ENCODE measurements at places on chromosomes 2 and 18.

DNA sequence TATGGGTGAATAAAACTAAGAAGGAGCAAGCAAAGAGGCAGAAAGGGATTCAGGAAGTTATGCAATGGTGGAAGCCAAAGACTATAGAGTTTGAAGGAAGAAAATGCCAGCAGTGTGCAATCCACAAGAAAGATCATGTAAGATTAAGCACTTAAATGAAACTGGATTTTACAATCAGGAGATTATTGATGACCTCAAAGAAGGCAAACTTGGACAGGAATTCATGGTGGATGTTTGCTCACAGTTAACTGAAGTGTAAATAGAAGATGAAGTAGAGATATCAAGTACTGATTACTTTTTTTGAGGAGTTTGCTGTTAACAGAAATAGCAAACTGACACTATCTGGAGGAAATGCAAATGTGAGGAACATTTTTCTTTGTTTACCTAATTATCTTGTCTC is 308.9 kb downstream of the RND3 start:
- no peak for DNase-seq

GRCh38 chr2:198975779-198976178 is 482.0 kb downstream of the SATB2 start:
- no peak for DNase-seq

- DNase-seq, result no peak
These were observed 55.0 kb downstream of the PMAIP1 start for GRCh38 chr18:59954755-59955156.

DNA sequence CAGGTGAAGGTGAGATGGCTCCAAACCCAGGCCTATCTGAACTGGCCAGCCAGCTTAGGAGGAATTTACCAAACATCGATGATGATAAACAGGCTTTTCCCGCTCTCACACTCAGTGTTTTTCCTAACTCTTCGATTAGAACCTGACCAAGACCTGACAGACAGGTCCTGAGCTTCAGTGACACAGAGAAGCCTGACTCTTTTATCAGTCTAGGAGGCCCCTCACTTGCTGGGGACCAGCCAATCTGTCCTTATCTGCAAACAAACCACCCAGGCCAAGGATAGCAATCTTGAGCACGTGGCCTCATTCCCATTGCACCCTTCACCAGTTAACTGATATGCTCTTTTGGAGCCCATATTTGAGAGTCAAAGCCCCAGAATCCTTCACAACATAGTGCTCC is 1.9 kb upstream of the ITSN2 start:
- DNase-seq, result no peak

- DNase-seq, result no peak
These were observed 17.3 kb upstream of the SCN9A start for GRCh38 chr2:166393008-166393407.

- DNase-seq, result no peak
These were observed 67.2 kb downstream of the CUL3 start for GRCh38 chr2:224517963-224518362.

DNA sequence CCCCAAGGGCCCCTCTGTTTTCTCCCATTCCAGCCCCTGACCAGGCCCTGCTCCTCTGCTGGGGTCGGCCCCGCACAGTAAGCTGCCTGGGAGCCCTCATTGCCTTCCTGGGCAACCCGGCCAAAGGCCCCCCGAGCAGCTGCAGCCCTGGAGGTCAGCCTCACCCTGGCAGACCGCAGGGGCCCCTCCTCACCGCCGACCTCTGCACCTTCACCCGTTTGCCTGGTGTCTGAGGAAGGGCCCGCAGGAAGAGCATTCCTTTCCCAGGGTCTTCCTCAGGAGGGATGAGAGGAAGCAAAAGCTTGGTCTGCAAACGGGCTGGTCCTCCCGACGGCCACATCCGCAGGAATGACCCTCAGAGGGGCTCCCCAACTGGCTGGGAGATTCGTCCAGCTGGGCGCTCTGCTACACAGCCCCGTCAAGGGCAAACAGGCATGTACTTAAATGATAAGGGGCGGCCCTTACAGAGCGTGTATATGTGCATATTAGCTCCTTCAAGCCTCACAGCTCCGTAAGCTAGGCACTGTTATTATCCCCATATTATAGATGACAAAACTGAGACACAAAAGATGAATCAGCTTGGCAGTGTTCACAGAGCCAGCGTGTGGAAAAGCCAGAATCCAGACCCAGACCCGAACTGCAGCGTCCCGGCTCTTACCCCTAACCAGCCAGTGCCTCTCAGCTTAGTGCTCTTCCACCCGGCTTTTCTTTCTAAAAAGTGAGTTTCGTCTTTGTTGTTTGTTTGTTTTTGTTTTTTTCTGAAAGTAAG is 52.8 kb downstream of the SLC4A1AP start:
- no peak for DNase-seq

- no peak for DNase-seq
These were observed 55.6 kb upstream of the FZD5 start for GRCh38 chr2:207825045-207825954.

DNA sequence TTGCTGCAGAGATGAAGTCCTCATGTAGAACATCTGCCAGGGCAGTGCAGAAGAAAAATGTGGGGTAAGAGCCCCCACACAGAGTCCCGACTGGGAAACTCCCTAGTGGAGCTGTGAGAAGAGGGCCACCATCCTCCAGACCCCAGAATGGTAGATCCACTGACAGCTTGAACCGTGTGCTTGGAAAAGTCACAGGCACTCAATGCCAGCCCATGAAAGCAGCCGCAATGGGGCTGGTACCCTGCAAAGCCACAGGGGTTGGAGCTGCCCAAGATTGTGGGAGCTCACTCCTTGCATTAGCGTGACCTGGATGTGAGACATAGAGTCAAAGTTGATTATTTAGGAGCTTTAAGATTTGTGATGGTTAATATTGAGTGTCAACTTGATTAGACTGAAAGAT is 197.8 kb downstream of the CCDC102B start:
- no peak for DNase-seq

- DNase-seq, result no peak
These were observed 117.1 kb upstream of the SP5 start for GRCh38 chr2:170598067-170598395.

GRCh38 chr2:4900861-4901770 is 791.1 kb upstream of the SOX11 start:
- no peak for DNase-seq

DNA sequence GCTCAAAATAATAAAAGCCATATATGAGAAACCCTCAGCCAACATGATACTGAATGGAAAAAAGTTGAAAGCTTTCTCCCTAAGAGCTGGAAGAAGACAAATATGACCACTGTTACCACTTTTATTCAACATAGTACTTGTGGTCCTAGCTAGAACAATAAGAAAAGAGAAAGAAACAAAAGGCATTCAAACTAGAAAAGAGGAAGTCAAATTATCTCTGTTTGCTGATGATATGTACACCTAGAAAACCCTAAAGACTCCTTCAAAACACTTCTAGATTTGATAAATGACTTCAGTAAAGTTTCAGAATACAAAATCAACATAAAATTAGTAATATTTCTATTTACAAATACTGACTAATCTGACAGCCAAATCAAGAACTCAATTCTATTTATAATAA is 328.8 kb upstream of the GCFC2 start:
- no peak for DNase-seq

DNA sequence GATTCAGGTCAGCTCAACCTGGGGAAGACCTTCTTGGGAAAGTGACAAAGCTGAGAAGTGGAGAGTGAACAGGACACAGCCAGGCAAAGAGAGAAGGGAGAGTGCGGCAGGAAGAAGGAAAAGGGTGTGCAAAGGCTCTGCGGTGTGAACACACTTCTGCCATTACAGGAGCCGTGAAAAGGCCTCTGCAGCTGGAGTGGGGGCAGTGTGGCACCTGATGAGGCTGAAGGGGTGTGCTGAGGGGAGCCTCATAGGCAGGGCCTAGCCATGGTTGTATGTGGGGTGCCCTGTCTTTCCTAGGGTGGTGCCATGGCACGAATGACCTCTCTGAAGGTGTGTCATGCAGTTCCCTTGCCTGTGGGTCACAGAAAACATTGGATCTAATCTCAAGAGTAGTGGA is 347.6 kb downstream of the CYRIA start:
- DNase-seq, result no peak

- DNase-seq, result no peak
These were observed 33.8 kb downstream of the TRIP12 start for GRCh38 chr2:229888031-229888430.

DNA sequence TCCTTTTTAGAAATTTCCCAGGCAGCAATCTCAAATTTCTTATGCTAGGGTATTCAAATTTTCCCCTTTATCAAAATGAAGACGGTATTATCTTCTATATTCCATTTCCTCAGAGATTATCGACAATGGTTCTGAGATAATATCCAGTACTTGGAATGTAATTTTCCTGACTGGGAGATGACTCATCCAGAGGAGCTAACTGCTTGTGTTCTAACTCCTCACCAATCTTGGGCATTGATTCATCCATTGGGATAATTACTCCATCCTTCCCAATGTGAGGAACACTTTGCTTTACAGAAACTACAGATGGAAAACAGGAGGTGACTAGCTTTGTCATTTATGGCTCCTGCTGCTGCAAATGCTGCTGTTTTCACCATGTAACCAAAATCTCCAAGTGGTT is 239.4 kb upstream of the LYPD1 start:
- no peak for DNase-seq

- DNase-seq, result no peak
These were observed 50.7 kb upstream of the HNRNPA3 start for GRCh38 chr2:177161741-177162460.

DNA sequence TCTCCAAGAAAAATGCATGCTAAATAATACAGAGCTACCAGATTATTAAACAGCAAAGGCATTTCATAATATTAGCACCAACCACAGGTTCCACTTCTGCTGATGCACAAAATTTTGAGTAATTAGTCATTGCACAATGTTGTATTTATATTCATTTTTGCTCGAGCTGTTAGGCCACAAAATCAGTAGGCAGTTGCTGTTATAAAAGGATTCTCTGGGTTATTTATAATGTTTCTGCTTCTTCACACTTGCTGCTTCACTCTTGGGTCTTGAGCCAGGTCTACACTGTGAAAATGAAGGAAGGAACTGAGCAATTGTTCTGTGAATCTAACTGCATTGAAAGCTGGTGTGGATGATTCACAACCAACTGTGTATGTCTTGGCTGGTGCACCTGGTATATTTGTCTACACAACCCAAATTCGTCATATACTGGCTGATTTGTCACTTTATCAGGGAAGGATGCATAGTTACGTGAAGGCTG is 38.3 kb downstream of the MRPL33 start:
- DNase-seq, result no peak

- DNase-seq, result no peak
These were observed 31.0 kb upstream of the REV1 start for GRCh38 chr2:99520813-99521212.

DNA sequence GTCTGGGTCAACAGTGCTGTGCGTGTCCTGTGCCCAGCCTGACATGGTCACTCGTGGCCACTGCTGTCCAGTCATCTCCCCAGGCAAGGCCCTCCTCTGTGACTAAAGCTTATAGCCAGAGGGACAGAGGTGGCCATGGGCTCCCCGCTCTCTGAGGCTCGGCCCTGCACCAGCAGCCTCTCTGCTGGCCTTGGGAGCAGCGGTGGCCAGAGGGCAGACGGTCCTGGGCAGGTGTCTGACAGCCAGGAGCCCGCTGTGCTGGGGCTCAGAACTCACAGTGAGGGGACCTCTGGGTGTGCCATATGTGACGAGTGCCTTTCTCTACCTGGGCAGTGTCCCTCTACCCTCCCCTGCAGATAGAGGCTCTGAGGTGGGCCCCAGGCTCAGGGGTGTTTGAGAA is 98.7 kb downstream of the FAM210A start:
- DNase-seq, result no peak

DNA sequence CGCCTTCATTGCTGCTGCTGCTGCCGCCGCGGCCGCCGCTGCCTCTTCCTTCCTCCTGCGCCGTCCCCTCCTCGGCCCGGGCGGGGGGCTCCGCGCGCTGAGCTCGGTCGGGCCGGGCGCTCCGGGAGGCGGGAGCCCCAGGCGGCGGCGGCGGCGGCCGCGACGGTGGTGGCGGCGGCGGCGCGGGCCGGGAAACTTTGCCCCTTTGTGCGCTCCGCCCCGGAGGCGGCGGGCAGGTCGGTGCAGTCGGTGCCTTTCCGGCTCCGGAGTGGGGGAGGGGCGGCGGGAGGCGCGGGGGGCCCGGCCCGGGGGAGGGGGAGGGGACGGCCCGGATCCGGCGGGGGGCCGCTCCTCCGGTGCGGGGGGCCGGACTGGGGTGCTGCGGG is 205 bp downstream of the TET3 start:
- no peak for DNase-seq

All from NCI-H2107 (cell line).